NCI-H748 treated with DMSO at 0.1 percent for 48 hours (cell line): ENCODE measurements at places on chromosomes 6 and 20.

GRCh38 chr6:156741287-156742073 is 35.7 kb upstream of the ARID1B start:
- no peak for DNase-seq

- no peak for DNase-seq
Measured at GRCh38 chr6:37134036-37134395, 35.9 kb upstream of the PIM1 start.

- DNase-seq = no peak
Measured at GRCh38 chr6:115986026-115986425, 74.7 kb downstream of the FRK start.

DNA sequence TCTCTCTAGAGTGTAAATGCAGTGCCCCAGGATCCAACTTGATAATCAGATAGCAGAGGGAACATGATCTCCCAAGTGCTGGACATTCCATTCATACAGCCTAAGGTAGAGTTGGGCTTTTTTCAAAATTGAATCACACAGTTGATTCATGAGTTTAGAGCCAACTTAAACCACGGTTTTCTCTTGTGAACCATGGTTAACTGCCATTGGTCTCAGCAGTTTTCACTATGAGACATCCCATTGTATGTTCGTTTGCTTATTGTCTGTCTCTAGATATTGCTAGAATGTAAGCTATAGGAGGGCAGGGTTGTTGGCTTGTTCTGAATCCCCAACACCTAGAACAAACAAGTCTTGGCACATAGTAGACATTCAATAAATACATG is 37.2 kb upstream of the TAF8 start:
- no peak for DNase-seq

GRCh38 chr20:52888096-52888495 is 84.1 kb upstream of the TSHZ2 start:
- DNase-seq = no peak

GRCh38 chr6:19332806-19333460 is 504.2 kb upstream of the ID4 start:
- DNase-seq = no peak

DNA sequence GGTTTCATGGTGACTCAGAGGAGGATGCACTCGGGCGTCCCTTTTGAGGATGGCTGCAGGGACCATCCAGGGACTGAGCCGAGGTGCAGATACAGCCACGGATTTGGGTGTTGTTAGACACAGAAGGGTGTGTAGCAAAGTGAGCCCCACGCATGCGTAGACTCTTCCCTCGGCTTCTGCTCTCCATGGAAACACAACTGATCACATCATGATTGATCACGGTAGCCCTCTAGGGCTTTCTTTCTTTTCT is 606 bp upstream of the ULBP1 start:
- peak; percentile 55 for DNase-seq

GRCh38 chr20:48819821-48820648 is 7.8 kb downstream of the PREX1 start:
- no peak for DNase-seq

DNA sequence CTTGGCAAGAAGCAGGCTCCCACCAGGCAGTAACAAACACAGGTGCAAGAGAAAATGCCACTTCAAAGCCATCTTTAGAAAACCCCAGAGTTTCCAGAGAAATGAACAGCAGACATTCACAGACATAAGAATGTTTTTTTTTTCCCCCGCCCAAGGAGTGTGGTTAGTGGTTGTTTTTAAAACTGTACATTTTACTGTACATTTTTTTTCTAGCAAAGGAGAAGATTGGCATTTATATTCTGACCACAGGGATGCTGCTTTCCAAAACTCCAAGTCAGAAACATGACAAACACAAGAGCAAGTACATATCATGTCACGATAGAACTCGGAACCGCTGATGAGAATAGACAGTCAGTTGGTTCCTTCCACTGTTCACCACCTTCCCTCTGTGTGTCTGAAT is 197.9 kb downstream of the LRFN2 start:
- no peak for DNase-seq

GRCh38 chr6:155147958-155148663 is 115.7 kb upstream of the CLDN20 start:
- no peak for DNase-seq

GRCh38 chr6:33925936-33926335 is 122.1 kb upstream of the MLN start:
- peak; percentile 4 for DNase-seq

- no peak for DNase-seq
Measured at GRCh38 chr6:29251736-29252135, 49.8 kb upstream of the OR14J1 start.

- DNase-seq = no peak
Measured at GRCh38 chr6:113403966-113404595, 453.1 kb upstream of the MARCKS start.

DNA sequence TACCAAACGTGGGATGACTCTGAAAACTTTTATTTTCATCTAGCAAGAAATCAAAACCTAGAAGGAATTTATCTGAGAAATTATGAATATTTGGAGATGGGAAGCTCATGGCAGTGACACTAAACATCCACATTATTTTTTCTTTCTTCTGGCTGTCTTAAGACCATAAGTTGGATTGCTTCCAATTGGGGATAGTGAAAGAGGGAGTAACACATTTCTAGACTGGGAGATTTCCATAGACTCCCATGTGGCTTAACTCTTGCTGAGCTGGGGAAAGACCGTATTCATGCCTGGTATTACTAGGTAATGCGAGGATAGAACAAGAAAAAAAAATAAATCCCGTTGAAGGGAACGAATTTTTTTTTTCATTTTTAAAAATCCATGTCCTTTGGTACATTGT is 120.0 kb downstream of the UTRN start:
- no peak for DNase-seq

DNA sequence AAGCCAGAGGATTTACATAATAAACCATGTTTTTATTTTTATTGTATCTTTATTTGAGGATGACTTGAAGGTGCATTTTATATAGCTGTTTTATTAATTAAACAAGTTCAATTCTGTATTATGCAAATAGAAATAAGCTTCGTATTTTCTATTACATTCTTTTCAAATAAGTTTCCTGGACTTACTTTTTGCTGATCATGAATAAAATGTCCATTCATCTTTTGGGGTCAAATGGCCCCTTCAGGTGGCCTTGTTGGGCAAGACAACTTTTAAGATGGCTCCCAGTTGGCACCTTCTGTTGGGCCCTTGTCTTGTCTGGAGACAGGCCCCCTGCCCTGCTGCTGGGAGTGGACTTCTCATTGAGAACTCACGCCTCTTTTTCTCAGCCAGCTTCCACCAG is 654.6 kb upstream of the NOX3 start:
- no peak for DNase-seq

DNA sequence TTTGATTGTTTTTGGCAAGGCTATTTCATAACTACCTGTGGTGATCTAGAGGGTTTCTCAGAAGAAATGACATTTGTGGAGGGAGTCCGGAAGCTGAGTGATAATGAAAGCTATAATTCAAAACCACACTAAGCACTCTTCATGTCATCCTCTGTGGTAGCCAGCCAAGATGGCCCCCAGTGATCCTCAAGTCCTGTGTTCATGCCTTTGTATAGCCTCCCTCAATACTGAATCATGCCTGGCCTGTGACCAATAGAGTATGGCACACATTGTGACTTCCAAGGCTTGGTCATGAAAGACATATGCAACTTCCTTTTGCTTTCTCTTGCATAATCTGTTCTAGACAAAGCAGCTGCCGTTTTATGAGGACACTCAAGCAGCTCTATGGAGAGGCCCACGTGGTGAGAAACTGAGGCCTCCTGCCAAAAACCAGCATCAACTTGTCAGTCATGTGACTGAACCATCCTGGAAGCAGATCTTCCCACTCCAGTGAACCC is 12.8 kb upstream of the DNAAF9 start:
- DNase-seq = no peak

GRCh38 chr6:92682516-92683398 is 736.6 kb downstream of the EPHA7 start:
- DNase-seq = no peak

DNA sequence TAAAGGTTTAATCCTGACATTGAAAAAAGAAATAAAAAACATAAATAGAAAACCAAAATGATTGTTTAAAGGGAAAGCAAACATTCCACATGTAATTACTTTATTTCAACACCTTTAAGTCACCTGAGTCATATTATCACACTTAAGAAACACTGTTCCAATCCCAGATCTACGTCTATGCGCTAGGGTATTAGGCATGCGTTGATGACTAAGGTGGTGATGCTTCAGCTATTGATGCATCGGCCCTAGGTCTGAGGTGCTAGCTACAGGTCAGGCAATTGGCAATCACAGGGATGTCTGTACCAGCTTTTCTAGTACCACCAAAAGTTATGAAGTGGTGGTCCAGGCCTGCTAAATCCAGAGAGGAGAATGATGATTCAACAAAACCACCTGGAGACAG is 97.7 kb upstream of the BCLAF1 start:
- DNase-seq = no peak

DNA sequence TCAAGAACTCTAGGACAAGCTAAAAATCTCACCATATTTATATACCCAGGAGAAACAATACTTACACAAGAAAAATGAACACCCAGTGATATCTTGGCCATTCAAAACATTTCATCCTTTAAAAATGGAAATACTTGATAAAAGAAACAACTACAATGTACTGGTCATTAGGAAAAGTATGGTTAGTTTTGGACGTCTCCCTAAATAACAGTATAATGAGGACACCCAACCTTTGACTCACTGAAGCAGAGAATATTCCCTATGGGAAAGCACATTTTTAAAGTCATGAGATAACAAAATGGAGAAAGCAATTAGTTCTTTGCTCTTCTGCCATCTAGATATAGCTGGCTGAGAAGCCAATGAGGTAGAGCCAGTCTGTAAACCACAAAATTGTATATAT is 164.4 kb downstream of the TBX18 start:
- DNase-seq = no peak

DNA sequence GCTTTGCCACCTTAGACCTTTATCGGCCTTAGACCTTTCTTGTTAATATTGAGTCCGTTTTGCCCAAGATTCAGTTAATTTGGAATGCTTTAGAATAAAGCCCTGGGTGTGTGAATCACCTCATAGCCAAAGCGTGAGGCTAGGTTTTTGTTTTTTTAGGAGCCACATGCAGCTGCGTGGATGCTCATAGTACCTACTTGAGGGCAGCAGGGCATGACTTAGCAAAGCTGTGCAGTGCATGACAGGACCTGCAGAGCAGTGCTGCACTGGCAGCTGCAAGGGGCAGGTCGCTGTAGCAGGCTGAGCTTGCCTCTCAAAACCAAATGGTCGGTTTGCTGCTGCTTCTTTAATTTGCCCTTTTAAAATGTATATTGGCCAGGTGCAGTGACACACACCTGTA is 116.1 kb downstream of the JAG1 start:
- DNase-seq = no peak

- peak; percentile 47 for DNase-seq
Measured at GRCh38 chr6:134007077-134007476, 45.3 kb downstream of the SLC2A12 start.

DNA sequence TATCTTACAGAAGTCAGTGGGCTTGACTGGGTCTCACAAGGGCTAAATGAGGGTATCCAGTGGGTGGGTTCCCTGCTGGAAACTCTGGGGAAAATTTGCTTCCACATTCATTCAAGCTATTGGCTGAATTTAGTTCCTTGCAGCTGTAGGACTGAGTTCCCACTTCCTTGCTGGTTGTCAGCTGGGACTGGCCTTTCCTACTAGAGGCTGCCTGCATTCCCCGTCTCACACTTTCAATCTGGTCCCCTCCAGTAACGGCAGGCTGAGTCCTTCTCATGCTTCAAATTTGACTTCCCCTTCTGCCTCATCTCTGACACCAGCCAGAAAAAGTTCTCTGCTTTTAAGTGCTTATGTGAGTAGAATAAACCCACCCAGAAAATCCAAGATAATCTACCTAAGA is 4.4 kb downstream of the CSNK2A1 start:
- DNase-seq = no peak

- no peak for DNase-seq
Measured at GRCh38 chr20:19626896-19627295, 131.2 kb upstream of the RIN2 start.

DNA sequence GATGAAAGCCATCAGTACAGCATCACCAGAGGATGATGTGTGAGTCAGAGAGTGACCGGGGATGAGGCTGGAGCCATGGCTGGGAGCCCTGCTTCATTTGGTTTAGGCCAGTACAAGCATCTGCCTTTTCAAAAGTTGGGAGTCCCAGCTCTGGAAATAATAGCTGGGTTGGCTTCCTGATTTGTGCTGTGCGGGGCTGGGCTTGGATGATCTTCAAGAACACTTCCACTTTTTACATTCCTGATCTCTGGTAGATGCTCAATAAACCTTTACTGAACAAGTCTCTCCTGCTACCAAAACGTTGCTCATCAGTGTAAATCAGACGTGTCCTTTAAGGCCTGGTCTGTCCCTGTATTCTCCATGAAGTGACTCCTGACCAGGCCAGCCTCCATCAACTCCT is 44.1 kb upstream of the ADGRF4 start:
- DNase-seq = no peak

GRCh38 chr6:25296217-25296905 is 17.2 kb downstream of the CARMIL1 start:
- DNase-seq = no peak

GRCh38 chr6:13194852-13195251 is 133.5 kb downstream of the TBC1D7 start:
- DNase-seq = no peak

DNA sequence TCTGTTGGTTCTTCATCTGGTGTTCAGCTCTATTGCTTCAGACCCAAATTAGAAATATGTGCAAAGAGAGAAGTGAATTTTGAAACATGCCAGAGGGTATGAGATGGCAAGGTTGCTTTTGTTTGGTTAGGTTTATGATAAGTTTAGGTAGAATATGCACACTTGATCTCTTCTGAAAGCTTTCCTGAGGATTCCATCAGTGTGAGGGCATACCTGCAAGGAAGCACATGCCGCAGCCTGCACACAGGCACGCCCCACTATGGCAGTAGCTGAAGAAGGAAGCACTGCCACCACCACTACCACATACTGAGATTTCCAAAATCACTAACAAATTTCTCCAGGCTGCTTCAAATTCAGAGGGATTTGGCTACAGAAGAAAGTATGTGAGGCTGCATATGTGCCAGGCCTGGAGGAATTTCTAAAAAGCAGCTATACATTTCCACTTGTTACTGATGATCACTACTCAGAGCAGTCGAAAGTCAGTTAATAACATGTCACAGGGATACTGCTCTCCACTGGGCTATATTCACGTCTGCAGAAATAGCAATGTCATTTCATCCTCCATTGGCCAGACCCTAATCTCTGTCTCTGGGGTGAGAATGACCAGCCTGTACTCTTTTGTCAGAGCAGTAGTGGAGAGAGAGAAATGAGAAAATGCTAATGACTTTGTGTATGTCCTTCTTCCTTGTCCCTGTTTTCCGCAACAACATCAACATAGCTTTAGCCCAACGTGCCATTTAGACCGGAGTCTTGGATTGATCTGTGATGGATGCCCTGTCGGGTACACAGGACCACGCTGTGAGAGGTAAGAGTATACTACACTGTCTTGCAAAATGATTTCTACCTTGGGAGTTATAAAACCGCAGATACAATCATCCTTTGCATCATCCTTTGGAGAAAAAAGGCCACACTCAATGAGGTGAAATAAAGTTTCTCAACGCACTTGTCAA is 396.7 kb downstream of the LAMA2 start:
- no peak for DNase-seq

- no peak for DNase-seq
Measured at GRCh38 chr6:11025921-11026635, 18.0 kb downstream of the ELOVL2 start.

GRCh38 chr20:38452880-38453624 is 17.9 kb upstream of the SNHG17 start:
- no peak for DNase-seq
